CD4-positive, alpha-beta T cell treated with Interleukin-10 for 1 hour (primary cell): ENCODE measurements at places on chromosomes 12 and 14.

DNA sequence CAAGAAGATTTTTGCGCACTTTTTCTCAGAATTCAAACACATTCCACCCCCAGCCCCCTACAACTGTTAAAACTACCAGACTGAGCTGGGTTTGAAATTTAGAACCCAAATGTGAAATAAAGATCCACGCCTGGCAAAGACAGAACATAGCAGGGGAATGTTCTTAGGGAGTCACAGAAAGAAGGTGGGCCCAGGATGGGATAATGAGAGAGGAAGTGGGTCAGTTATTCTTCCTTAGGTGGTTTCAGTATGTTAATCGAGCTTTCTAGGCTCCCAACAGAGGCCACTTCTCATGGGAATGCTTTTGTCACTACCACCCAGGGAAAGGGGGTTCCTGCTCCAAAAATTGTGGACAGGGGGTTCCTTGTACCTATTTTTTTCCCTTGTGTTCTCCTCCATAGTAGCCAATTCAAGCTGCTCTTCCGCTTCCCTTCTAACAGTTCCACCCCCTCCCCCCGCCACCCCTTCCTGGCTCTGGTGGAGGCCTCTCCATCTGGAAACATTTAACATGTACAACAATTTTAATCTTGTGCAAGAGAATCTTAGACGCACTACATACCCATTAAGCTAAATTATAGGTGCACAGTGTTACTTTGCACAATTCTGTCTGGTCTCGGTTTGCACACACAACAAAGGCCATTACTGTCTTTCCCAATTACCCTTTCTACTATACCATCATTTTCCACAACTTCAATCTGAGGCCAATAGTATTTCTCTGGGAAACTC, 218.1 kb downstream of the MON2 start:
- DNase-seq, result no peak

GRCh38 chr12:87529413-87529812, 499.8 kb downstream of the C12orf50 start:
- no peak for DNase-seq

- DNase-seq, result peak; percentile 67
Measured at GRCh38 chr12:48996794-48997718, 2.1 kb downstream of the DDN start.

- DNase-seq, result no peak
Measured at GRCh38 chr12:129696926-129697325, 206.9 kb downstream of the TMEM132D start.

- no peak for DNase-seq
Measured at GRCh38 chr12:50458606-50459005, 46.2 kb upstream of the DIP2B start.

GRCh38 chr12:85951823-85952222, 77.7 kb downstream of the NTS start:
- DNase-seq, result no peak

DNA sequence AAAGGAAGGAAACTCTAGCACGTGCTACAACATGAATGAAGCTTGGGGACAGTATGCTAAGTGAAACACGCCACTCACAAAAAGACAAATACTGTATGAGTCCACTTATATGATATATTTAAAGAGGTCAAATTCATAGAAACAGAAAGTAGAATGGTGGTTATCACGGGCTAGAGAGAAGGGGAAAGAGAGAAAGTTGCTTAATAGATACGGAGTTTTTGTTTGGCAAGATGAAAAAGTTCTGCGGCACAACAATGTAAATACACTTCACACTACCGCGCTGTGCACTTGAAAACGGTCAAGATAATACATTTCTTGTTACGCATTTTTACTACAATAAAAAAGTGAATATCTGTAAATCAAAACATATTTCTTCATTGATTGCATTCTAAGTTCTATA, 37.3 kb downstream of the FBLN5 start:
- no peak for DNase-seq

- DNase-seq, result no peak
Measured at GRCh38 chr12:68595241-68595640, 15.5 kb upstream of the RAP1B start.

- DNase-seq, result peak; percentile 46
Measured at GRCh38 chr14:99272899-99273765, 1.1 kb upstream of the BCL11B start.

- no peak for DNase-seq
Measured at GRCh38 chr12:5827591-5827990, 117.5 kb downstream of the ANO2 start.

DNA sequence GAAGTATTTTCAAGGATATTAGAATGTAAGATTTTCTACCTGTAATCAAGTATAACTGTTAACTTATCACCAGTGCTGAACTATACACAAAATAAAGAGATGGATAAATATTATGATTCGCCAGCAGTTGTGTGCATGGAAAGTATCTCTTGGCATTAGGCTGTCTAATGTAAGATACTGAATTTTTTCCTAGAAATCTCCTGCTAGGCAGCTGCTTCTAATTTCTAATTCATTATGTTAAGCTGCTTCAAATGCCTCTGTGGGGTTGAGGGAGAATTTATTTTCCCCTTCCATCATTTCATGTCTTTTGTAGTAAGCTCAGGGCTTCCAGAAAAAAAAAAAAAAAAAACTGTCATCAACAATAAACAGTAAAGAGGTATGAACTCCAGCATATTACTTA, 516.0 kb downstream of the DIO2 start:
- no peak for DNase-seq

- DNase-seq, result no peak
Measured at GRCh38 chr12:99334285-99335056, 313.1 kb upstream of the GARIN6 start.

GRCh38 chr12:1935700-1936378, 17.4 kb upstream of the CACNA2D4 start:
- no peak for DNase-seq

DNA sequence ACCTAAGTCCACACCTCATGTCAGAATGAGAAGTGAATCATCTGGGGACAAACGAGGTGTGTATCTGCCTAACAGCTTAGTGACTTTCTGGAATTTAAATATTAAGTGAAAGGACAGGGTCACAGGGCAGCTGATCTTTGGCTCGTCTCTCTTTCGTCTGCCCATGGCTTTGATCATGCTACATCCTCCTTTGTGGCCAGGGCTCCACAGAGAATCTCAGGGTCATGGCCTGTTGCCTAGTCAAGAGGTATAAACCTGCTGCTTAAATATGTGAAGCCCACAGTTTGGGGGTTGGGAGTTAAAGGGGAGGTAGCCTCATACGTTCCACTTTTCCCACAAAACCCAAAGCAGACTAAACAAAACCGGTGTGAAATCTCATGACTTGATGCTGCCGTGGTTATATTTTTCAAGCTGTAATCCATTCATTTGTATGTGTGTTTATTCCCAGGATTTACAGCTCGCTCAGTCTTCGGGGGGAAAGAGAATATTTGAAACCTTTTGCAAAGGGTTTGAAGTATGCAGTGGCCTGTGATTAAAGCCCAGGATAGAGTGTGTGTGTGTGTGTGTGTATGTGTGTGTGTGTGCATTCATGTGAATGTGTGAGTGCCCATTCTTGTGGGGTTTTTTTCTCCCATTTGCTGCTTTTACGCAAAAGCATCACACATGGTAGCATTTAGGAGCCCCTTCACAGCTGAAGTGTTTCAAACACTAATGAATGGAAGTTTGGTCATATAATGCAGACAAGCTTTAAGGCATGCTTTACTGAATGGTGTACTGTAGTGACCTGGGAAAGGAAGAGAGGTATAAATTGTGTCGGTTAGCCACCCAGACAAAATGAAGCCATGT, 137.1 kb downstream of the HMGA2 start:
- DNase-seq, result no peak

GRCh38 chr12:115433014-115433634, 749.1 kb upstream of the TBX3 start:
- no peak for DNase-seq

DNA sequence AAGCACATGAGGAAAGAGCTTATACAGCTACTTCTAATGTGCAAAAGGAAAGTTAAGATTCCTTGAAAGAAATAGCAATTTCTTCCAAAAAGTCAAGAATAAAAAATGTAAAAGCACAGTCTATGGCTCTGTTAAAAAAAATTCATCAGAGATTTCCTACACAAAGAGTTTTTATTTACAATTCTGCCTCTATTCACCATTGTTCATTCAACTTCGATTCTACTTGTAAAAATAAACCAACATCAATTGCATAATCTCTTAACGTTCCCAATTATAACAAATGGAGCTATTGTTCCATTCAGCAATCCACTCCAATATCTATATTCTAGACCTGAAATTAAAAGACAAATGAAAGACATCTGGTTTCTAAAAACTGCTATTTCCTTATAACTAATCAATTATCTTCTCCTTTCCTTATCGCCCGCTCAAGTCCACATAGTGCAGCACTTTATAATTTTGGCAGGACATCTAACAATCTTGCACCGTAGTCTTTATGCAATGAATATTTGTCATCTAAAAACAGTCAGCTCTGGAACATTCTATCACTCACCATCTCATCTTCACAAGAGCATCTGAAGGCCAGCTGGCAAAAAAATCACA, 6.2 kb downstream of the EIF2S3B start:
- DNase-seq, result no peak

DNA sequence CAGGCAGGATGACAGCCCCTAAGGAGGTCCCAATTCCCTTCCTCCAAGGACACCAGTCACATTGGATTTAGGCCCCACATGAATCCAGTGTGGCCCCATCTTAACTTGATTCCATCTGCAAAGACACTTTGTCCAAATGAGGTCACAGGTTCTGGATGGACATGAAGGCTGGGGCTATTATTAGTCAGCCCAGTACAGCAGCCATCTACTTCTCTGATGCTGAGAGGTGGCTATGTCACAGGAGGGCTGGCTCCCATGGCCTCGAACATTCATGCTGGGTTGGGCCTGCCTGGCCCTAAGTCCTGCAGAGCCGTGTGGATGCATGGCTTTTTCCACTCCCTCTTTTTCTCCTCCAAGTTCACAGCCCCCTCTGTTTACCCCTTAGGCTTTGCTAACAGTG, 35.9 kb downstream of the SLC15A4 start:
- DNase-seq, result no peak

DNA sequence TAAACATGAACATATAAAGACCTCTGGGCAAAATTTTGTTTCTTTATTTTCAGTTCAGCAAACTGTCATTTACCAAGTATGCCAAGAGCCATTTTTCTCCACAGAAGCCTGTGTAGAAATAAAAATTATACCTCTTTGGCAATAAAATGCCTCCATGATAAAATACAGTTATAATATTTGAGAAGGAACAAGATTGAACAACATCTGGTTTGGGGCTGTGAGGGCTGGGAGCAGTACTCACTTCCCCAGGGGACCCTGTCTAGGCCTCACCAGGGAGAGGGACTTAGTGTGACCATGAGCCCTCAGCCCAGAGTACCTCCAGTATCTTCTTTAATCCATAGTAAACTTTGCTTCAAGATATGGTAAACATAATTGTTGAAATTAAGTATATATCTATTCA, 65.1 kb downstream of the DAAM1 start:
- no peak for DNase-seq

GRCh38 chr12:117688446-117688845, 280.3 kb downstream of the KSR2 start:
- no peak for DNase-seq

GRCh38 chr12:114638790-114639435, 45.1 kb downstream of the TBX3 start:
- no peak for DNase-seq

DNA sequence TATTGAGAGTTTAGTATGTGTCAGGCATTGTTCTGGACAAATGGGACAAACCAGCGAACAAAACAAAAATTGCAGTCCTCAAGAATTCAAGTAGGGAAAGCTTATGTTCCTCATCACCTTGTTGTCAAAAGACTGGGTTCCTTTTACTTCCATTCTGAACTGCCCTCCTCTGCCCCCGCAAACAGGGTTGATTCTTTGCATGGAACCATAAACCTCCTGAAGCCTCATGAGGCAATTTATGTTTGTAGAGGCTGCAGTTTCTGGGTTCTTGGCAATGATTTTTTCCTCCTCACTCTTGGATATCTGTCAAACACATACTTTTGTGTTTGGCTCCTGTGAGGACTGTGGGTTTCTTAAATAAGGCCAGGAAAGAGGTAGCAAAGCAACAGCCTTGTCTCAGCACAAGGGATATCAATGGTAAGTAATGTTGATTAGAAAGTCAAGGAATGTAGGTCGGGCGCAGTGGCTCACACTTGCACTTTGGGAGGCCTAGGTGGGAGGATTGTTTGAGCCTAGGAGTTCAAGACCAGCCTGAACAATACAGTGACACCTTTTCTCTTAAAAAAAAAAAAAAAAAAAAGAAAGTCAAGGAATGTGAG, 13.9 kb downstream of the COPZ1 start:
- no peak for DNase-seq

DNA sequence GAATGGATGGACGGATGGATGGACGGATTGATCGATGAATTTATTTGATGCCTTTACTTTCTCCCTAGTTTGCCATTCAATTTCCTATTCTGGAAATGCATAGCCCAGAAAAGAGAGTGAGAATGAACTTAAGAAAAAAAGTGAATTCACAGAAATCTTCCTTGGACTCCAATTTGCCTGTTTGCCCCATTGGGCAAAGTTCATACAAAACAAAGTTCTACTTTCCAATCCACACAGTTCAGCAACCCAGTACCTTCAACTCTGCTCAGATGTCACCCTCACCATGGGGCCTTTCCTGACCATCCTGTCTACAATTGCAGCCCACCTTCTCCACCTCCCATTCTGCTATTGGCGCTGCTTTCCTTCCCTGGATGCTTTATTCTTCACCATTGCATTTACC, 8.2 kb upstream of the NUAK1 start:
- no peak for DNase-seq

- no peak for DNase-seq
Measured at GRCh38 chr14:104386151-104386841, 193.3 kb upstream of the C14orf180 start.

DNA sequence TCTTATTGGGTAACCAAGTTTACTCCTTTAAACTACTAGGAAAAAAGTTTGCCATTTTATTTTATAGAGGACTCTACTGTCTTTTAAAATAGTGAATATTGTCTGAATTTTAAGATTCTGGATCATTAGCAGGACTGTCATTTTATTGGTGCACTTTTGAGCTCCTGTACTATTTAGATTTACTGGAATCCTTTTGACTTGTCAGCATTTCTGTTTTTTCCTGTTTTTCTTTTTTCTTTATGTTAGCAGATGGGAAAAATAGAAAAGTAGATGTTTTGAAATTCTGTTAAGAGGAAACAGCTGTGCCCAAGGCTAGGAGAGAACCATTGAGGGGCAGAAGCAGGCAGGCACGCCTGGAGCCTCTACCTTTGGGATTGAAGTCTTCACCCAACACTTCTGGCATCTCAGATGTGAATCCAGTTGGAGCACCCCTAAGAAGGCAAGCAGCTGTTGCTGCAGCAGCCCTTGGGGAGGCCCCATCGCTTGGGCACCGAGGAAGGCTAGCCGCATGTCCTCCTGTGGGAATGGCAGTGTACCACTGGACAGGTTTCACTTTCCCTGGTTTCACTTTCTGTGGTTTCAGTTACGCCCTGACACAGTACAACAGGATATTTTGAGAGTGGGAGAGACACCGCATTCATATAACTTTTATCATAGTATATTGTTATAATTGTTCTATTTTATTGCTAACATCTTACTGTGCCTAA, 11.5 kb downstream of the RIMKLB start:
- no peak for DNase-seq

- no peak for DNase-seq
Measured at GRCh38 chr14:39912192-39913100, 480.2 kb upstream of the FBXO33 start.
